A549 treated with AZD2906 at 1 μM for 4 hours (cell line): ENCODE measurements at places on chromosomes 7 and 10. TPM values are rescaled to one million over a fixed set of nuclear protein-coding genes. Genes with fewer than 3 reads are reported as not detected.

IKZF1 gene
- 0.06 TPM in 1 of 5 replicates, not detected in the others for total RNA-seq

GPR26 gene
- total RNA-seq, result not detected in 5 replicates

LEP gene
- total RNA-seq, result not detected in 5 replicates

CFAP70 gene
- 0.17 to 0.31 TPM (median 0.22 TPM) in 5 replicates for total RNA-seq

GTPBP4 gene
- 94.1 to 128 TPM (median 96.1 TPM) in 5 replicates for total RNA-seq

CTNNA3 gene
- total RNA-seq, result not detected in 5 replicates

PTPRN2 gene
- 0.69 to 1.0 TPM (median 0.77 TPM) in 5 replicates for total RNA-seq

INHBA gene
- total RNA-seq, result 0.23 to 0.66 TPM (median 0.41 TPM) in 5 replicates

BAMBI gene
- total RNA-seq, result 8.4 to 10.2 TPM (median 9.6 TPM) in 5 replicates

PURB gene
- total RNA-seq, result 11.7 to 13.0 TPM (median 12.8 TPM) in 5 replicates
